ENCODE measurements at places on chromosomes 16 and 17.

- no peak for DNase-seq
Observed at GRCh38 chr17:50311112-50311460, 34.8 kb upstream of the XYLT2 start.

GRCh38 chr16:75264999-75265910 is 13.8 kb upstream of the BCAR1 start:
- DNase-seq = no peak

- DNase-seq = no peak
Observed at GRCh38 chr17:76405967-76406647, 21.7 kb downstream of the SPHK1 start.

GRCh38 chr17:8798846-8799569 is at the start of gene MFSD6L:
Gene MFSD6L (minus strand): TSS chr17:8799365. CDS start chr17:8799120, 245 bp downstream.
- no peak for DNase-seq
